ENCODE measurements at places on chromosomes 5 and 9. TPM values are rescaled to one million over a fixed set of nuclear protein-coding genes. Genes with fewer than 3 reads are reported as not detected.

- peak; percentile 15 for DNase-seq
Measured at GRCh38 chr5:83104021-83104420, 26.7 kb downstream of the XRCC4 start.

GRCh38 chr5:1868886-1869475 lies 13.7 kb downstream of the IRX4 start:
- no peak for DNase-seq

GRCh38 chr5:106171708-106172107 lies 1499.0 kb downstream of the EFNA5 start:
- DNase-seq = peak; percentile 22

DNA sequence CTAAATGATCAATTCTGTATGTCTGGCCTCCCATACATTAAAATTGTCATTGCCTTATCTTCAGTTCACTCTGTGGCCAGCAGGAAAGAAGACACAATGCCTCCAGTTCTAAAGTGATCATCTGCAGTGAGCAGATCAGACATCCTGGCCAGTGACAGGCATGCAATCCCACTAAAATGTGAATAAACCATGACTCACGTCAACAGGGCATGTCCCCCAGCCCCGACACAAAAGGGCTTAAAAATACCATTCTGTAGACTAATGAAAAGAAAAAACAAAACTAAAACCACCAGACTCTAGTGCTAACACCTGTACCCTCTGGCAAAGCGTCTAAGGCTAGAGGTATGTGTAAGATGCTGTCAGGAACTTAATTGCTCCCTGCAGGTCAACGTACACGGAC lies 38.5 kb downstream of the DDX31 start:
- DNase-seq = peak; percentile 79

GRCh38 chr5:13987843-13988464 lies 43.5 kb upstream of the DNAH5 start:
- DNase-seq = peak; percentile 67

GRCh38 chr5:96288845-96289185 lies 144.2 kb downstream of the PCSK1 start:
- DNase-seq = peak; percentile 34

GRCh38 chr5:137705106-137705505 lies 30.8 kb downstream of the KLHL3 start:
- DNase-seq = no peak

- peak; percentile 59 for DNase-seq
Measured at GRCh38 chr5:138605254-138605972, 30.2 kb upstream of the HSPA9 start.

GRCh38 chr9:104073098-104073769 lies 20.9 kb upstream of the SMC2 start:
- no peak for DNase-seq

- no peak for DNase-seq
Measured at GRCh38 chr5:170536525-170536924, 32.7 kb downstream of the KCNIP1 start.

DNA sequence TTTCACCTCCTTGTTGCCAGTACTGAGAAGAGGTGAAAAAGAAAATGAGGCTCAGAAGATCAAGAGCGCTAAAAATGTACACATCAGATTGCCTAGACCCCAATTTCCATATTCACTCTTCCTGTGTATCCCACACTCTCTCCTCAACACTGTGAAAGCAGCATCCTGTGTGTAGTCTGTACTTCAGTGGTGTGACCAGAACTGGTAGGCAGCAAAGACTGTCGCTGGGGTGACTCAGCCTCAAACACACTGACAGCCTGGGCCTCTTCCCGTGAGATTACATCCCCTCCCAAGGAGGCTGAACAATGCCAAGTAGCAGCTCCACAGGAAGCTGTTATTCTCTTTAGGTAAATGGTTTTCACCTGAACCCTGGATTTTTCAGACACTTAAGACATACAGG lies 135.5 kb downstream of the CCDC192 start:
- DNase-seq = peak; percentile 71

DNA sequence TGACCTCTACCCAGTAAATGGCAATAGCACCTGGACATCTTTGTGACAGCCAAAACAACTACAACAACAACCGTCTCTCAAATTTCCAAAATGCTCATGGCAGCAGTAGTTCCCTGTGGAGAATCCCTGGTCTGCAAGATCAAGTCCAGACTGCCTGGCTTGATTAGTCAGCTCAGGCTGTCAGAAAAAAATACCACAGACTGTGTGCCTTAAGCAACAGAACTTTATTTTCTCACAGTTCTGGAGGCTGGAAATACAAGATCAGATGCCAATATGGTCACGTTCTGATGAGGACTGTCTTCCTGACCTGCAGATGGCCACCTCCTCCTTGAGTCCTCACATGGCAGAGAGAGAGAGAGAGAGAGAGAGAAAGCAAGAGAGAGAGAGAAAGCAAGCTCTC lies 52.3 kb upstream of the MOCS2 start:
- peak; percentile 84 for DNase-seq

DNA sequence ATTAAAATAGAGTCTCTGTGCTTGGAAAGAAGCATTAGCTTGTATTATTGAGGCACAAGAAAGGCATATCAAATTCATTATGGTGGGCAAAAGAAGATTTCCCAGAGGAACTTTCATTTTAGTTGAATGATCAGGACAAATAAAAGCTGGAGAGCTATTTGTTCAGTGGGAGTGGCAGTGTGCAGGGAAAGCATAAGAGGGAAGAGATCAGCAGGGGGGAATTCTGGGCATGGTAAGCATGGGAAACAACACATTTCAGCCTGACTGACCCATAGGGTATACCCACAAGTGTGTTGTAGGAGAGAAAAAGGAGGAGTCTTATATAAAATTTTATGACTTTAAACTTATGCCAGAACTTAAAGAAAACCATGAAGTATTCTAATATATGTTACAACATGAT lies 167.7 kb upstream of the RASA1 start:
- DNase-seq = no peak

GRCh38 chr9:3856592-3856991 lies 330.8 kb upstream of the RFX3 start:
- DNase-seq = peak; percentile 75

DNA sequence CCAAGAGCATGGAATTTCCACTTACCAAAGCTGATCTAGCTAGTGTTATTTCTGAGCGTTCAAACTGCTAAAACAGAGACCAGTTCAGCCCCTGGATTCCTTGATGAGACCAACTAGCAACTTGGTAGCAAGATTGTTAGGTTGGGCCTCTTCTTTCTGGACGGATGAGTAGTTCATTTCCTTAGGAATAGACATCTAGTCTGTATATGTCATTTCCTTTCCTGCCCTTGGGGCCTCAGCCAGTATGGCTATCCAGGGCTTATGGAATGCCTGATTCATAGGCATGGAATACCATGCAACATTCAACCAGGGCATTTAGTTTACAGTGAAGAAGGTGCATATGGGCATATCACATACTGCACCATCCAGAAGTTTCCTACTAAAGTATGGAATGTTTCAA lies 14.5 kb upstream of the LPAR1 start:
- no peak for DNase-seq

DNA sequence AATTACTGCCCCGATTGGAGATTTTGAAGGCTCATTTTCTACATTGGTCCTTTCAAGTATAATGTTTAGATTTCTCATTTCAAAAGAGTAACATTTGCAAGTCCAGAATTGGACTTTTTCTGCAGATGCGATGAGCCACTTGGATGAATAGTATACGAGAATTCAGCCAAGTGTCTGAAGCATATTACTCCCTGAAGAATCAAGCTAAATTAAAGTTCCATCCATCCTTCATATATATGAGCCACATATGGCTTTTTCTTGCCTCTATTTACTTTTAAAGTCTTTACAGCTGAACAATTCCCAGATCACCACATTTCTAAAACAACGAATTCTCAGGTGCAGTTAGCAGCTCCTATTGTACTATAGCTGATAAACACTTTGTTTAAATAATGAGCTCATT lies 288.7 kb downstream of the CEMIP2 start:
- DNase-seq = no peak

Gene WDR38
- total RNA-seq = not detected

Gene PTRH1
- total RNA-seq = 28.8 TPM

Gene OR13C4
- not detected for total RNA-seq

Gene SPINK1
- total RNA-seq = not detected

Gene TGFBI
- 3,512 TPM for total RNA-seq

Gene SGCD
- total RNA-seq = 18.9 TPM
